ENCODE measurements at places on chromosomes 16 and 17.

DNA sequence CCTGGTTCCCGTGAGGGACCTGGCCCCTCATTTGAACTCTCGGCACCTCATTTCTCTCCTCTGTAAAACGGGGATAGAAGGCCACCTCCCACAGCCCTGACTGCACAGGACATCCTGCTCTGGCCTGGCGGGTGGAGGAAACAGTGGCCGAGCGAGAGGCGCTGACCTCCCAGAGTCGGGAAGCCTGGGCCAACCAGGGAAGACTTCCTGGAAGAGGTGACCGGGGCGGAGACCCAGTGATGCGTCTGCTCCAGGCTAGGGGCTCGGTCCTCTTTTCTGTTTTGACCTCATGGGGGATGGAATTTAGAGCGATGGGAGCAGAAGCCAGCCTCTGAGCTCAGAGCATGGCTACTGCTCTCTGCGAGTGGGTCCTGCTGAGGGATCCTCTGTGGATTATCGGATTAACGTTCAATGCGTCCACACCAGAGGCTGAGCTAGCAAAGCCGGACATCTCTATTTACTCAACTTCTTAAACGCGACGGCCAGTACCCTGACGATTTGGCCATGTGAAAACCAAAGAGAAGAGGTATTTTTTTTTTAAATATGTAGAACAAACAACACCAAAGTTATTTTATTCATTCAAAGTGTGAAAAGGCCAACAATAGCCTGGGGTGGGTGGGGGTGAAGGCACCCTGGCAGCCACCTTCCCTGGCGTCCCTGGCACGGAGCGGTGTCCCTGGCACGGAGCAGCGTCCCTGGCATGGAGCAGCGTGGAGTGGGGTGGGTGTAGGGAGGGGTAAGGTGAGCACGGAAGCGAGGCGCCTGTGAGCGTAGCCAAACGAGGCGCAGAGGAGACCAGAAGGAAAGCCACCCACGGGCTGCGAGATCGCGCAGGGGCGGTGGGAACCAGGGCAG lies 9.2 kb upstream of the MSLN start:
- DNase-seq = no peak

GRCh38 chr17:9232591-9233270 lies 211.4 kb downstream of the NTN1 start:
- no peak for DNase-seq

DNA sequence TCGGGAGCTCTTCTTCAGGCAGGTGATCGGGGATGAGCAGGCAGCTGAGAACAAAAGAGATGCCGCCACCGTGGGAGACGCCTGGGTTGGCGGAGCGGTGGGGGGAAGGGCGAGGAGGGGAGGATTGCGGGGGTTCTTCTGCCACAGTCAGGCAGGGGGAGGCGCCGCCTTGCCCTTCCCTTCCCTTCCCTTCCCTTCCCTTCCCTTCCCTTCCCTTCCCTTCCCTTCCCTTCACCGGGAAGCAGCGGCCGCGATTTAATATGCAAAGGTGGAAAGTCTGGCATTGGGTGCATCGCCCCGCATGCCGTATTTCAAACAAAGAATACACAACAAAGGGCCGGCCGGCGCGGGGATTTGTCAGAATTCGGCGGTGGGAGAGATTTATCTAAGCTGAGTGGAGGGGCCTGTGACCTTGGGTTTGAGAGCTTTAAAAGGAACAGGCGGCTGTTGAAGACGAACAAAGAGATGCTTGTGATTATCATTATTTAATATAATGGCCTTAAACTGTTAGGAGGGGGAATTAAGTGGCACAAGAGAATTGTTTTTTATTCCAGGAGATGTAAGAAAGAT lies 262.3 kb upstream of the TNRC6C start:
- DNase-seq = no peak

DNA sequence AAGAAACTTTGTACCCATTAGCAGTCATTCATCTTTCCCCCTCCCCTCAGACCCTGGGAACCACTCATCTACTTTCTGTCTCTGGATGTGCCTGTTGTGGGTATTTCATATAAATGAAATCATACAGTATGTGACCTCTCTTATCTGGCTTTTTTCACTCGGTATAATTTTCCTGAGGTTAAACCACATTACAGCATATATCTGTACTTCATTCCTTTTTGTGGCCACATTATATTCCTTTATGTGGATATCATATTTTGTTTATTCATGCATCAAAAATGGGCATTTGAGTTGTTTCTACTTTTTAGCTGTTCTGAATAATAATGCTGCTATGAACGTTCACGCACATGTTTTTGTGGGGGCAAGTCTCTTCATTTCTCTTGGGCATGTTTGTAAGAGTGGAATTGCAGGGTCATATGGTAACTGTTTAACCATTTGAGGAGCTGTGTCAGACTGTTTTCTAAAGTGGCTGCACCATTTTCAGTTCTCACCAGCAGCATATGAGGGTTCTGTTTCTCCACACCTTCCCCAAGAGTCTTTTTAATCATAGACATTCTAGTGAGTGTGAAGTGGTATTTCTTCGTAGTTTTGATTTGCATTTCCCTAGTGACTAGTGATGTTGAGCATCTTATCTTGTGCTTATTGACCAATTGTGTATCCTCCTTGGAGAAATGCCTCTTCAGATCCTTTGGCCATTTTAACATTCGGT lies 3.8 kb downstream of the SNX29 start:
- no peak for DNase-seq

GRCh38 chr17:61247439-61247838 lies 152.2 kb upstream of the TBX2 start:
- DNase-seq = no peak

DNA sequence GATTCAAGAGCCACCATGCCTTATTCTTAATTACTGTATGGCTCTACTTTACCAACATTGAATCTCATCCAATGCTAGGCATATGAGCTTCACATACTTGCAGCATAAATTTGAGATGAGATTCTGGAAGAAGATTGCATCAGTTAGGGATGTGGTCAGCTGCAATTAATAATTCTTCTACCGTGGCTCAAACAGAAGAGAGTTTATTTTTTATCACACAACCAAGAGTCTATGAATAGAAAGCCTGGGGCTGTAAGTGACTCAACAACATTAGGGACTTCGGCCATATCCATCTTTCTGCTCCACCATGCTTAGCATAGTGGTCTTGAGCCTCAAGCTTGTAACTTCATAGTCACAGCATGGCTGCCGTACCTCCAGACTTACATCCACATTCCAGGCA lies 179.4 kb upstream of the IRX6 start:
- no peak for DNase-seq

DNA sequence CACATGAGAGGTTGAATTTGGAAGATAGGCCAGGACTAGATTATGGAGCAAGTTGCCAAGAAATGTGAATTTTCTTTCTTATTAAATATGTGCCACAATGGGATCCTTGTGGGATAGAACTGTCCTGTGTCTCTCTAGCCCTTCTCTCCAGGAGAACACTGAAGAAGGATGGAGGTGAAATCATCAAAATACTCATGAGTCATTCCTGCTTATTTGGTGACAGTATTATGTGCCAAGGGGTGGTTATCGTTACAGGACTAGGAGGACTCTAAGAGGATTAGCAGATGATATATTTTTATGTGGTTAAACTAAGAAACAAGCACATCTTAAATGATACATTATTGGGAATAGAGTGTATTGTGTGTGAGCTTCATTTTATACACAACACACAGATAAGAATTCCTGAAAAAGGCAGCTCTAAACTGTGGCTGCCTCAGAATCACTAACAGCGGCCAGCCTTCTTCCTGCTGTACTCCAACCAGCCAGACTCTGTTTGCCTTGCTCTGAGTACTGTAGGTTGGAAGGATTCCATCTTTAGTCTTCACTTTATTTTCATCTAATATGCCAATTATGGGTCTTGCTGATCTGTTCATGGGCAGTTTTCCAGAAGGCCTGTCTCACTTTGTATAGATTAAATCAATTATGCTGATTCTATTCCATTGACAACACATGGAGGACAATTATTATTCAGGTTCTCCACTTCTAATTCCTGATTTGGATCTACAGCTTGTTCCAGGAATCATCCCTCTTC lies 325.8 kb downstream of the ABCC12 start:
- no peak for DNase-seq

DNA sequence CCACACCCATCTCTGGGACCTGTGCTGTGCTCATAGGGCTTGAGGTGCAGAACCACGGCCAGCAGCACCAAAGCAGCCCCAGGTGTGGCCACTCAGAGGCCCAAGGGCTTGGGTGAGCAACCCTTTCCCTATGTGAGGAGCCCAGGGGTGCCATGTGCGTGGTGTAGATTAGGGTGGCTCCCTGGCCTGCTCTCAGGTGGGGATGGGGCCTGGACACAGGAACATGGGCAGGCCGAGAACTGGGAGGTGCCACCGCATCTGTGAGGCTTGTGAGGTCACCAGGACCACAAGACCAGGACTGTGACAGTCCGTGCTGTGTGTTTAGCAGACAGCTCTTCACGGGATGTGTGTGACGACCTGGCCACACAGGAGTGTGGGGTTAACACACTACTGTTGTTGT lies 103.5 kb upstream of the ZNF750 start:
- DNase-seq = no peak

DNA sequence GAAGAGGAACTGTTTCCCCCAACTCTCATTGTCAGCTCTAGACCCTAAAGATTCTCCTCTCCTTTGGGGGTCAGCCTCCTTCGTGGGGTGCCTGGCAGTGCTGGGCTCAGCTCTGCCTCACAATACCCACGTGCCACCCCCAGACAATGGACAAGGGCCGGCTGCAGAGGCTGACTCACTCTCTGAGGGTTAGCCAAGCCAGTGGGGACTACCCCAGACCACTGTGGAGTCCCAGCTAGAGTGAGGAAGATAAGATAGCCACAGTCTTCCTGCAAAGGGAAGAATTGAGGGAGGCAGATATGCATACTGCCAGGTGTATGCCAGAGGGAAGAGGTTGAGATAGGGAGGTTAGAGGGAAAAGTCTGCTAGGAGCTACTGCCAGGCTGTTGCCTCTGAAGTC lies 13.5 kb upstream of the MTMR4 start:
- DNase-seq = no peak

DNA sequence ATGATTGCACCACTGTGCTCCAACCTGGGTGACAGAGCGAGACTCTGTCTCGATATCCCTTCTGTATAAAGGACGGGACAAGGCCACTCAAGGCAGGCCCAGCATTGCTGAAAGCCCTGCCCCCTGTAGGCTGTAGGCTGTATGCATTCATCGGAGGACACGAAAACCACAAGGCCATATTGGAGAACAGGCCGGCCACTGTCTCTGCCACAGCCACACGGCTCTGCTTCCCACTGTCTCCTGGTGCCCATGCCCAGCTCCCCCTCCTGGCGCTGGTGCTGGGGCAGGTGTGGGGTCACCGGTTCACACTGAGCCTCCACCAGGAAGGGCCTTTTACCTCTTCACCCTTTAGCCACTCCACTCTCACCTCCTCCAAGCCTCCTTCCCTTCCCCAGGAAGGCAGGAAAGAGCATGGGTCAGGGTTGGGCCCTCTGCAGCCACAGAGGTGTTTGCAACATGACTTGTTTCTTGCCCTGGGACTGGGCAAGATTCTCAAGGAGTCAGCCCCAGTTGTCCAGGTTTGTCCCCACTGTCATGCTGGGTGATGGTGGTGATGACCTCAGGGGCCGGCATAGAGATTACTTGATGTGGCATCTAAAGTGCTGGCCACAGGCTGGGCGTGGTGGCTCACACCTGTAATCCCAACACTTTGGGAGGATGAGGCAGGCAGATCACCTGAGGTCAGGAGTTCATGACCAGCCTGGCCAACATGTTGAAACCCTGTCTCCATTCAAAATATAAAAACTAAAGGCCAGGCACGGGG lies 5.3 kb upstream of the NTN3 start:
- DNase-seq = no peak

DNA sequence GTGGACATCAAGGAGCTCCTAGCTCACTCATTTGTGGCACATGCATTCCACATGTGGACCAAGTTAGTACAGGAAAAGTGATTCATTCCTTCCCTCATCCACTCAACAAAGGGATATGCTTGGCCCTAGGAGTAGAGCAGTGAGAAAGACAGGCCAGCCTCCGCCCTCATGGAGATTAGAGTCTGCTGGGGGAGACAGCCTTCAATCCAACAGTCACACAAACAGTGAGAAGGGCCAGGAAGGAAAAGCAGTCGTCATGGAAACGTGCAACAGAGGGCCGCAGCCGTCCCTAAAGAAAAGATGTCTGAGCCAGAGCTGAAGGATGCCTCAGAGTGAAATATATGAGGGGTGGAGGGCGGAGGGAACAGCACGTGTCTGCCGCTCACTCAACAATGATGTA lies 109.9 kb downstream of the VPS53 start:
- DNase-seq = no peak

GRCh38 chr17:71438631-71439146 lies 682.1 kb upstream of the SOX9 start:
- no peak for DNase-seq

DNA sequence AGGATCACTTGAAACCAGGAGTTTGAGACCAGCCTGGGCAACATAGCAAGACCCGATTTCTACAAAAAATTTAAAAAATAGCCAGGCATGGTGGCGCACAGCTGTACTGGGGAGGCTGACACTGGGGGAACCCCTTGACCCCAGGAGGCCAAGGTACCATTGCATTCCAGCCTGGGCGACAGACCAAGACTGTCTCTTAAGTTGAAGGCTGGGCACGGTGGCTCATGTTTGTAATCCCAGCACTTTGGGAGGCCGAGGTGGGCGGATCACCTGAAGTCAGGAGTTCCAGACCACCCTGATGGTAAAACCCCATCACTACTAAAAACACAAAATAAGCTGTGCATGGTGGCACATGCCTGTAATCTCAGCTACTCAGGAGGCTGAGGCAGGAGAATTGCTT lies 74.9 kb downstream of the LITAF start:
- no peak for DNase-seq

- DNase-seq = no peak
Observed at GRCh38 chr16:87620201-87620495, 17.8 kb downstream of the JPH3 start.

- no peak for DNase-seq
Observed at GRCh38 chr17:39131616-39132015, 19.8 kb downstream of the PLXDC1 start.

DNA sequence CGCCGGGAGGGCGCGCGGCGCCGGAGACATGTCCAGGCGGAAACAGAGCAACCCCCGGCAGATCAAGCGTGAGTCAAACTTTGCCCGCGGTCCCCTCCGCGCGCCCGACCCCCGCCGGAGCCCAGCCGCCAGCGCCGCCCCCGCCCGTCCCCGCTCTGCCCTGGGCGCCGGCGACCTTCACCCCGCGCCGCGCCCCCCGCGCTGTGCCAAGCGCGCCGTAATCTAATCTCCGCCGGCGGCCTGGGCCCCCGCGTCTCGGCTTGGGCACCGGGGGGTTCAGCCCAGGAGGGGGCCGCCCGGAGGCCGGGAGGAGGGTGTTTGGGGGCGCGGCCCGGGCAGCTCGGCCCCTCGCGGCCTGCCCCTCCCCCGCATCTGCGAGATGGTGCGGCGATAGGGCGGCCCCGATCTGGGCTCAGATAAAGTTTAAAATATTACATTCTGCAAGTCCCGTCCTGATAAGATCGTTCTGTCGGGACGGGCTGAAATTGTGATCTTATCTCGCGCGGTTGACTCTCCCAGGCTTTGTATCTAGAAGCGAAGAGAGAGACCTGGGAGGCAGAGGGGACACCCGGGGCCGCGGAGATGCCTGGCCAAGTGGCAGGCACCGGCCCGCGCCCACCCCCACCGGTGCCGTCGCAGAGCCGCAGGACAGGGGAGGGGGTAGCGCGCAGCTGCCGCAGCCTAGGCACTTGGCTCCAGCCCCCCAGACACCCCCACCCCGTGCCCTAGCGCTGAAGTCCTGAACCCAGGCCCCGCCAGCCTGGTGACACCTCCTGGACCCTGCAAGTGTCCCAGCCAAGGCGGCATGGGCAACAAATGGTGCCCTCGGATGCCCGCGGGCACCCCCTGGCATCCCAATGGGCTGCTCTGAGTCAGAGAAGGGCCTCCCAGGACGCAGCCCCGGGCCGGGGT lies 787 bp downstream of the ZFPM1 start:
- DNase-seq = no peak

- no peak for DNase-seq
Observed at GRCh38 chr17:9183306-9183705, 162.0 kb downstream of the NTN1 start.

- DNase-seq = no peak
Observed at GRCh38 chr17:21564262-21564661, 128.1 kb upstream of the KCNJ18 start.

Measured in iPS DF 19.7 (cell line).